ENCODE measurements at places on chromosomes 16 and 17.

GRCh38 chr17:18259621-18260331, 686 bp upstream of the MIEF2 start:
- no peak for DNase-seq
- H3K36me3 ChIP-seq: peaks cover 24% of the 10 kb centered on the region

DNA sequence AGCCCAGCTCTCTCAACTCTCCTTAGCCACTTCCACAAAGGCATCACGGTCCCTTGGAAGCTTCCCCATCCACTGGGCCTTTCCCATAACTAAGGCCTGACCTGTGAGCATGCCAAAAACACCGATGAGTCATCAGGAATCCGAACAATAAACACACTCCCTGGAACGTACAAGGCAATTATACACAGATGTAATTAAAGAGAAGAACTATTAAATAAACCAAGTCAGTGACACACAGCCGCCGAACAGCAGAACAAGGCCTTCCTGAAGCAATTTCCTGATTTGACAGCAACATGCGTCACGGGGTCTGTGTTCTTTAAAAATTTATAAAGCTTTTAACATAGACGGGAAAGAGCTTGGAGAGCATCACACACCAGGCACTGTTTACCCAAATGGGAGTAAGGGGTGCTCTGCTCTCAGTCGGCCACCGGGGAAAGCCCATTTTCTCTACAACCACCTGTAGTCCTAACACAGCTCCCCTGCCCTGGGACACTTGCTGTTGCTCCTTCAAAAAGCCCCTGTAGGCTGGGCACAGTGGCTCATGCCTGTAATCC, 29.4 kb downstream of the COG7 start:
- H3K27me3 ChIP-seq: no peaks in the 10 kb centered on the region
- no peak overlapping the region for H3K4me3 ChIP-seq
- no peak overlapping the region for H3K27ac ChIP-seq
- no peak for DNase-seq
- peaks cover 5% of the 10 kb centered on the region for H3K36me3 ChIP-seq
- H3K4me1 ChIP-seq: peaks cover 3% of the 10 kb centered on the region

- DNase-seq: no peak
- no peaks in the 10 kb centered on the region for H3K4me1 ChIP-seq
- no peak overlapping the region for H3K27ac ChIP-seq
- no peak overlapping the region for H3K4me3 ChIP-seq
Measured at GRCh38 chr16:10188236-10188635, 6.0 kb upstream of the GRIN2A start.

DNA sequence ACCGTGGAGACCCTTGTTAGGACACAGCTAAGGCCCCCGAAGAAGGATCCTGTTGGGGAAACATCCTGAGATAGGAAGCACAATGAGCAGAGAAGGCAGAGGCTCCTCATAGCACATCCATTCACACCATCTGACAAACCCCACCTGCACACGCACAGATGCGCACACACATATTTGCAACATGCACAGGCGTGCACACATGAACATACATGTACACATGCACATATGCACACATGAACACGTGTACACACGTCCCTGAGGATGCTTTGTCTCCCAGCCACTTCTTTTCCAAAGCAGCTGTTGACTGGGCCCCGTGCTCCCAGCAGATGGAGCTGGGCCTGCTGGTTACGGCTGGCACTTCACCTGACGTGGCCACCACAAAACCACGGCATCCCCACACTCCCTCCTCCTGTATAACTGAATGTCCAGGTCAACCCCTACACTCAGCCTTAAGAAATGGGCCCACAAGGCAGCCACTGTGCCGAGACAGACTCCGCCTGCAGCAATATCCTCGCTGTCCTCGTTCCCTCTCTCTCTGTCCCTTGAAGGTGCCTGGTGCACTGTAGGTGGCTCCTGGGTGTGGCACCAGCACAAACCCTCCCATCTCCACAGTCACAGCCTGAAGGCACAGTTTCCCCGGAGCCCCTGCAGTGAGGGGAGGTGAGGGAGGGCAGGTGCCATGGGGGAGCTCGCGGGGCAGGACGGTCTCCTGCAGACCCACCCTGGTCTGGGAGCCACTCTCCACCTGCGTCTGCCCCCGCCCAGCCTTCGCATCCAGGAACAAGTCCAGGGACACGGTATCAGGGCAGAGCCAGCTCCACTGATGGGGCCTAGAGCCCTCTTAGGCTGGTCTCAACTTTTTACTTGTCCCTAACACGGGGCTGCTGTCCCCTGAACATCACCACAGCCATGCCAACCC, 183.0 kb downstream of the RBFOX3 start:
- H3K4me1 ChIP-seq: no peaks in the 10 kb centered on the region
- no peaks in the 10 kb centered on the region for H3K27me3 ChIP-seq
- no peak for DNase-seq
- no peak overlapping the region for H3K27ac ChIP-seq
- H3K36me3 ChIP-seq: no peaks in the 10 kb centered on the region

DNA sequence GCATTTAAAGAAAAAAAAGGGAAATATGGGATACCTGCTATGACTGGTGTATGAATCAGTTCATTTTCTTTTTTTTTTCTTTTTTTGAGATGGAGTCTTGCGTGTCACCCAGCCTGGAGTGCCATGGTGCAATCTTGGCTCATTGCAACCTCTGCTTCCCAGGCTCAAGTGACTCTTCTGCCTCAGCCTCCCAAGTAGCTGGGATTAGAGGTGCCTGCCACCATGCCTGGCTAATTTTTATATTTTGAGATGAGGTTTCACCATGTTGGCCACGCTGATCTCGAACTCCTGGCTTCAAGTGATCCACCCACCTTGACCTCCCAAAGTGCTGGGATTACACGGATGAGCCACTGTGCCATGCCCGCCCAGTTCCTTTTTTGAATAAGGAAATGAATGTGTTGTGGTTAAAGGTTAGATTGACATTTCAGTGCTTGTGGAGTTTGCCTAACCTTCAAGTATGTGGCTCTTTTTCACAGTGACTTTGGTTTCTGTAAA, 7.7 kb downstream of the HAPSTR1 start:
- peaks cover 2% of the 10 kb centered on the region for H3K4me1 ChIP-seq
- no peaks in the 10 kb centered on the region for H3K27me3 ChIP-seq
- H3K36me3 ChIP-seq: peaks cover 16% of the 10 kb centered on the region
